ENCODE measurements at places on chromosomes 12 and 14.
A peak's percentile ranks its signal among the peaks of the same experiment; 100 is the strongest.

DNA sequence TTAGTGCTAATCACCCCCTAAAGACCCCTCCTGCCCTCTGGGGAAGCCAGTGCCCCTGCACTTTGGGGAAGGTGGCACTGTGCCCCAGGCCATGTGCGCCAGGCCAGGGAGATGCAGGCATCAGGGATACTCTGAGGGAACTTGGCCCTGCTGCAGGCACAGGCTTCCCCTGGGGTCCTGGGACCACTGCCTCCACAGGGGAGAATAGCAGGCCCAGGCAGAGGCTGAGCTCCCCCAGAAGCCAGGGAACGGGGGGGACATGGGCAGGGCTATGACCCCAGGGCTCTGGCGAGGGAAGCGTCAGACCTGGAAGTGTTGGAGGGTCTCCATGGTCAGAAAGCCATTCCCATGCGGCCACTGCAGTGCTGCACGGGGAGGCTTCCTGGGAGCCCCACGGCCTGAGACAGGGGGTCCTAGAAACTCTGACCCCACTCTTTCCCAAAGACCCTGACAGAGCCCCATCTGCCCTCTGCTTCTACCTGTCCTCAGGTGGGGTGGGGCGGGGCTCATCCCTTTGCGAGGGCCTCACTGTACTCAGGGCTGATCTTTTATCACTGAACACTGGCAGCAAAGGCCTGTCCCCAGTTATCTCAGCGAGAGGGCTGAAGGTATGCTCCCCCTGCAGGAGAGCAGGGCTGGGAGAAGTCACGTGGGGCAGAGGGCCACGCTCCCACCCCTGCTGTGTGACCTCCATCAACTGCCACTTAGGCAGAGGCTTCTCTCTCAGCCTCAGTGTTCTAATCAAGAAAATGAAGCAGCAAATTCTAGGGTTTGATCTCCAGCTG lies 160.0 kb downstream of the CALM1 start:
- no peak for DNase-seq

DNA sequence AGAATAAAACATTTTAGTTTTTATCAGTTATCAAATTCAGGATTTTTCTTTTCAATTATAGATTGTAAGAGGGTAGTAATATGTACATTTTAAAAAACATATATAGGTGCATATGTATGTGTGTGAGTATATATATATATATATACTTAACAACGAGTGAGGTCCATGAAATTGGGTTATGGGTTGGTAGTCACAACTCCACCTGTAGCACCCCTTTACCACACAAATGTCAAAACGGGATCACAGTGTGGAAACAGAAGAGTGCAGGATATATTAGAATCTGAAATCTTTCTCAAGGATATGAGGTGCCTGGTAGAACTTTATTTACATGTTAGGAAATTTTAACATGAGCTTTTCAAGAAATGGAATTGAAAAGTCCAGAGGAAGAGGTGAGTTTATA lies 31.3 kb downstream of the MIA2 start:
- no peak for DNase-seq

DNA sequence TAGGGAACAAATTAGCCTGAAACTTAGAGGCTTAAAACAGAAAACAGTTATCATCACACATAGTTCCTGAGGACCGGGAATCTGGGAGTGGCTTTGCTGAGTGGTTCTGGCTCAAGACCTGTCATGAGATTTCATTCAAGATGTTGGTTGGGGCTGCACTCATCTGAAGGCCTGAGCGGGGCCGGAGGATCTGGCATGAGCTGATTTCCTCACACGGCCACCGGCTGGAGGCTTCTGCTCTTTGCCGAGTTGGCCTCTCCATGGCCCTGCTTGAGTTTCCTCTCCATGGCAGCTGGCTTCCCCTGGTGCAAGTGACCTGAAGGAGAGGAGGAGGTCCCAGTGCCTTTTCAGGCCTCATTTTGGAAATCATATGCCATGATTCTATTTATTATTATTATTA lies 128.1 kb downstream of the PAPOLA start:
- no peak for DNase-seq

DNA sequence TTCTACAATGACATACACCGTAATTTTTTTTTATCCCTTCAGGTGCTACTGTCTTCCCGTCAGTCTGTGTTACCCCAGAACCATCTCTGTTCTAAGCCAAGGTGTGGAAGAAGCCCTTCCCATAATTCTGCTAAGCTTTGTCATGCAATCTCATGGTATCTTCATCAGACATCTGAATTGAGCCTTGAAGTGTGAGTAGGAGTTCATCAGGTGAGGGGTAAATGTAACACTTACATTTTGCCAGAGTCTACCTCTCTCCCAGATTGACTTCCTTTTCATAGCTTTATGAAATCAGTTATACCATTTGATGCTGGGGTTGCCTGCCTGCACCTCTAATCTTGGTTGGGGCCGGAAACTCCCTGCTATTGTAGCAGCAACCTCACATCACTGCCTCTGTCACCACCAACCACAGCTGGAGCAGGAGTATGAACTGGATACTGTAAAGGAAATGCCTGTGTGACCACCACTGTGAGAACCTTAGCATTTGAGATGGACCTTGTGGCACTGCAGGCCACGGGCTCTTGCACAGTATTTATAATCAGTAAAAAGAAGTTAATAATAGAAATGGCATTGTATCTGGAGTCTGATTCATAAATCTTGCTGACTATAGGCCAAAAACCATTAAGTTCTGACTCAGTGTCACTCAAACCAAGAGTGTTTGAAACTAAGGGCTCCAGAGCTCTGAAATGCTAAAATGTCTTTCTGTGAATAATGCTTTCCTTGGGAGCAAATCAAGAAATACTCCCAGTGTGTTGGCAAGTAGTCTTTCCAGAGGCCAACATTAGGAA lies 58.7 kb upstream of the STK38L start:
- peak; percentile 52 for DNase-seq

GRCh38 chr12:25459541-25459951 lies 93.5 kb downstream of the LMNTD1 start:
- no peak for DNase-seq

GRCh38 chr14:72563676-72564075 lies 330.2 kb downstream of the DPF3 start:
- no peak for DNase-seq

DNA sequence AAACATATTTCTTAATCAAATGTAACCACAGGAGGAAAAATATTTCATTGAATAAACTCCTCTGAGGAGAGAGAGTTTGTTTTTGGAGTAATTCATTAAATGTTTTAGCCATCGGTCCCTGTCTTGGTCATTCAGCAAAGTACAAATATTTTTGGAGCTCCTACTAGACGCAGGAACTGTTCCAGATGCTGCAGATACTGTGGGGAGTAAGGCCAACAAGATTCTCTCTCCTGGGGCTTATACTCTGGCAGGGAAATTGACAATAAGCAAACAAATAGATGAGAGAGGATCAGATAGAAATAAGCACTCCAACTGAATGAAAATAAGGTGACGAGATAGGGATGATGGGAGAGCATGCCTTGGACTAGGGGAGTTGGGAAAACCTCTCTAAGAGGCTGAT lies 264.1 kb downstream of the TTC8 start:
- DNase-seq: no peak

DNA sequence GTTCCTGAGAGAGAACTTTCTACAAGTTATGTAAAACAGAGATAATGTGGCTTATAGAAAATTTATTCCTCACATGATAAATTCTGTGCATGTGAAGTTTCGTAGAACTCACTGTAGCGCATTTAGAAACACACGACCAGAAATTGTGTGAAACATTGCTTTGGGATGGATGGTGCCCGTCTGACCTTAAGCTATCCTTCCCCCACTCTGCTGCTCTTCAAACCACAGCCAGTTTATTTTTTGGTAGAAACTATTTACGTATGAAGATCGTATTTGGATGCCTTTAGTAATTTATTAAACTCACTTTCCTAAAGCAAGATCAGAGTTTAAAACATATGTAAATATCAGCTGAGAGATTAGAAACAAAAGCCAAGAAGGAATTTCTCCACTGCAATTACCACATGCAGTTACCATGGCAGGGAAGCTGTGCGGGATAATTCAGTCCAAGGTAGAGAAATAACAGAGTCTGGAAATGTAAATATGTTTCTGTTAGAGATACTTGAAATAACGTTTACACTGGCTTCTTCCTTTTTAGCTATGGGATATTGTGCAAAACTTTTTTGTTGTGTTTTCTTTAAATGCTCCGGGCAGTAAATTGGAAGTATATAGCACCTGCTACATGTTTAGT lies 382.7 kb downstream of the RGS6 start:
- no peak for DNase-seq

DNA sequence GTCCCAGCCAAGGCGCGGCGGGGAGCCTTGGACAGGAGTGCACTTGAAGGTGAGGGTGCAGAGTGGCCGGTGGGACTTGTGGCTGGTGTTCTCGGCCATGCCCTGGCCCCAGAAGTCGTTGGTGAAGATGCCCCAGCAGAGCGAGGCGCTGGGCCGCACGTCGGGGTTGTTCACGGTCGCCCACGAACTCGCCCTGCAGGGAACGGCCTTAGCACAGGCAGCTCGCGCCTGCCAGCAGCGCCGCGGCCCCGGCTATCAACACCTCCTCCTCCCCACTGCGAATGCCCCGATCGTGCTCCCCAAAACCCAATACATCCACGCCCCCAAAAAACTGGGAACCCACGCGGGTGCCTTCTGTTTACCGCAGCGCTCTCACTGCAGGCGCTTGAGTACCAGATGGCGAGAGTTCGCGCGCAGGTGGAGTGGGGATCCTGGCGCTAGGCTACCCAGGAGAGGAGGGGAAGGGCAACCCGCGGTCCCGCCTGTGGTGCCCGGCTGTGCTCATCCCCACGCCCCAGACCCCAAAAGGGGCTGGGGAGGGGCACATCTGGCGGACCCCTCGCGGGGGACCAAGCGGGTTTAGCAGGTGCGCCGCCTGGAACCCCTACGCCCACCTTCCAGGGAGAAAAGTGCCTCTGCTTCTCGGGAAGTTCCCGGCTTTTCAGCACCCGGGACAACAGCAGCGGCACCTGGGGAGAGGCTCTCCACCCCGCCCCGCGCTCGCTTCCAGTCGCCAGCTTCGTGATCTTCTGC lies 386.3 kb upstream of the TMTC1 start:
- DNase-seq: no peak

DNA sequence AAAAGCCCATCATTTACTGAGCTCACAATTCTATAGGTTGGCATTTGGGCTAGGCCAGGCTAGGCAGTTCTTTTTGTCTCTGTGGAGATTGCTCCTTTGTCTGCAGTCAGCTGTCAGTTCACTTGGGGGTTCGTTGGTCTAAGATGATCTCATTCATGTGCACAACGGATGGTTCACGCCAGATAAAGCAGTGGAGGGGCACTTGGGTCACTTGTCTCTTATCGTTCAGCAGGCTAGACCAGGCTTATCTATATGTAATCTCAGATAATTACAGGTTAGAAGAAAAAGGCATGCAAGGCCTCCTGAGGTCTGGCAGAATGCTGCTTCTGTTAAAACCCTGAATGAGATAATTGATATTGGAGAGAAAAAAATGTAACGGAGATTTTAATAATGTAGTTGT lies 119.0 kb upstream of the ATP2B1 start:
- DNase-seq: no peak

GRCh38 chr14:28488684-28489083 lies 277.9 kb upstream of the FOXG1 start:
- DNase-seq: no peak

All from AG20443 (cell line).